Activated T-cell treated with anti-CD3 and anti-CD28 coated beads, Interleukin-2, amount 50 U/mL, for 1 hour (primary cell): ENCODE measurements at places on chromosomes 5 and 9.

- no peak for DNase-seq
These were observed 15.7 kb downstream of the TMEM171 start for GRCh38 chr5:73136055-73136562.

DNA sequence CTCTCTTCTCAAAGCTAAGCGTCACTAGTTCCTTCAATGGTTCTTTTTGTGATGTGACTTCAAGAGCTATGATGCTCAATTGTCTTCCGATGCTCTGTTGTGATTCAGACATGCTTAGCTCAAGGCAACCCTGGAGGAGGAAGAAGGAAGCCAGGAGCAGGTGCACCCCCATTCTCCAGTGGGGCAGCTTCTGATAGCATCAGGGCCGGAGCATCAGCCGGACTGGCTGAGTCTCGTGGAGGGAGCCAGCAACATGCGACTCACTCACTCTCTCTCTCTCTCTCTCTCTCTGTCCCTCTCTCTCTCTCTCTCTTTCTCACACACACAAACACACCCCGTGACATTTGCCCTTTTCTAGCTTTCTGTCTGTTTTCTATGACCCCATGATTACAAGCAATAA, 140.2 kb downstream of the HSD17B3 start:
- DNase-seq: no peak

DNA sequence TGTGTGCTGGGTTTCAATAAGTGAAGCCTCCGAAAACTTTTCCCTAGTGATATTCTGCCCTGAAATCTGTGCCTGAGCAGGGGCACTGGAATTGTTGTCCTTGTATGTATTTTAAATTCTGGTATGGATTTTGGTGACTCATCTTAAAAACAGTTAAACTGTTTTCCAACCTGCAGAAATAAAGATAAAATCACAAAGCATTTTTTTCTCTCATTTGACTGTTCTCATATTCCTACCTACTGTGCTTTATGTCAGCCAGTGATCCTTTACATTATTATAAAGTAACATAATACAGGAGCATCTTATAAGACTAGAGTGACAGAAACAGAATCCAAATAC, 10.9 kb upstream of the TAF11L2 start:
- DNase-seq: no peak

- no peak for DNase-seq
These were observed 43.0 kb downstream of the ADAMTSL1 start for GRCh38 chr9:18516965-18517364.

GRCh38 chr9:15349892-15350761, 43.1 kb upstream of the TTC39B start:
- DNase-seq: no peak

- no peak for DNase-seq
These were observed 20.8 kb upstream of the ANXA6 start for GRCh38 chr5:151178372-151178771.
